ENCODE measurements at places on chromosomes 3 and 15.

- DNase-seq: no peak
Observed at GRCh38 chr3:78285032-78285728, 1245.3 kb downstream of the ROBO2 start.

- DNase-seq: no peak
Observed at GRCh38 chr3:56488812-56489600, 20.7 kb upstream of the ERC2 start.

DNA sequence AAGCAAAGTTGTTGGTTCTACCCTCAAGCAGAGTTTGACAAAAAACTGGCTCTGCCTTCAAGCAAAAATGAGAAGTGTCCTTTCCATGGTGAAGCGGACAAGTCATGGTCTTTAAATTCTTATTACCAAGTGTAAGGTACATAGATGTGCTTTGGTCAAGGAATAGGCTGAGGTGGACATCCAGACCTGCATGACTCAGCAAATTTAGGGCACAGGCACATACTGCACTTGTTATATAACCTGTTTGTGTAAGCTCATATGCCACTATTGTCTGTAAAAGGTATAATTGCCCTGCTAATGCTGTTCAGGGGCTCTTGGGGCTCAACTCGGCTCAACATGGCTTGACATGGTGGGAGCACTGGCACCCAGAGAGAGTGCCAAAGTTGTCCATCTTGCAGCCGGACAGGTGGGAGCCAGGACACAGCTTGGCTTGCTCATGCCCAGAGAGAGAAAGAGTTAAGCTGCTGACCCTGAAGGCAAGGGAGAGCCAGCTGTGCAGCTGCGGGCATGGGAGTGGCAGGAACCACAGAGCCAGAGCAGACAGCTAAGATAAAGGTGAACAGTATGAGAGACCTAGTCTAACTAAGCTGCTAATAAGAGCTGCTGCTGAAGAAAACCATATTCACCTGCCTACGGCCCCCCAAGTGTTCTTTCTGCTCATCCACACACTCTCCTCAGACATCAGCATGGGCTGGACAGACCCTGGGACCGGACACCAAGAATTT, 17.7 kb downstream of the MCCC1 start:
- DNase-seq: no peak

- DNase-seq: no peak
Observed at GRCh38 chr15:41967506-41968206, 4.7 kb downstream of the EHD4 start.

GRCh38 chr3:56956906-56957305, 103.6 kb upstream of the SPATA12 start:
- DNase-seq: no peak

DNA sequence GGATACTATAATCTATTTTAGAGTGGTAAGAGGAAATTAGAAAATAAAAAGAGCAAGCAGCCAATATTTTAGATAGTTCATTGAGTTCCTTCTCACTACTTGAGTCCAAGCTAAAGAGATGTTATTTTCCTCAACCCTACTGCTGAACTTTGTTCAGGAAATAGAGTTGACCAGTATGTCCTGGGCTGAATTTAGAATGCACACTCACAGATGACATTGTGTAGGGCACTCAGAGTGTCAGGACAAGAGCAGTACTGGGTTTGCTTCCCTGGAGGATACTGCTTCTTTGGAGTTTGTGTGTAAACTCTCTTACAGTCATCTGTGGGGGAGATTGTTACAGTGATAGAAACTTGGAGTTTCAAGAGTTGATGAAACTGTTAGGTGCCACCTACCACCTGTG, 80.0 kb upstream of the AGBL1 start:
- no peak for DNase-seq

GRCh38 chr15:40489274-40490175, 18.7 kb downstream of the CHST14 start:
- DNase-seq: no peak

DNA sequence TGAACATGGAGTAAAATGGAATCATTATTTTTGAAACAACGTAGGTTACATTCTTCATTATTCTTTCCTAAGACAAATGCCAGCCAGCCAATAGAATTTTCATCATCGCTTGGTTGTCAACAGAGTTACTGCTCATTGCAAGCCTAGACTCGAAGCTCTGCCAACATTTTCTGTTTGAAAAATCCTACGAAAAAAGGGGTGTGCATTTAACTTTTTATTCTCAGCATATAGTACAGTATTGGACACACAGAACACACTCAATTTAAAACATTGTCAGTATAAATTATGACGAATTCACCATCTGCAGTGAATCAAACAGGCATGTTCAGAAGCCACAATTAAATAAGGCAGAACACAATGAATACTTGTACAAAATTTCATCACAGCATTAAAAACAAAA, 232.1 kb downstream of the NR1D2 start:
- DNase-seq: no peak

DNA sequence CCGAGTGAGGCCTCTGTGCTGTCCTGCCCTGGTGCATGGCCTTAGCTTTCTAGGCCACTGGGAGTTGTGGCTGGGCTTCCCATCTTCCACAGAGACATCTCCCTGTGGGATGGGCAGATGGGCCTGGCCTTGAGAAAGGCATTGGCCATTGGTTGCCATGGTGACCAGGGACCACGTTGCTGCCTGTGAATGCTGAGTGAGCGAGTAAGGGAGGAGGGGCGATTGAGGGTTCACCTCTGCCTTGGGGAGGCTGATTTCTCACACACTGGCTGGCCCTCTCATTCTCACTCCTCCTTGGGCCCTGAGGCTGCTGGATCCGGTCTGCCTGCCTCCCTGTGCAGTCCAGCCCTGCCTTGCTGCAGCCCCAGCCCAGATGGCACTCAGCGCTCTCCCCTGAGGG, 26.4 kb upstream of the DOCK3 start:
- DNase-seq: no peak

DNA sequence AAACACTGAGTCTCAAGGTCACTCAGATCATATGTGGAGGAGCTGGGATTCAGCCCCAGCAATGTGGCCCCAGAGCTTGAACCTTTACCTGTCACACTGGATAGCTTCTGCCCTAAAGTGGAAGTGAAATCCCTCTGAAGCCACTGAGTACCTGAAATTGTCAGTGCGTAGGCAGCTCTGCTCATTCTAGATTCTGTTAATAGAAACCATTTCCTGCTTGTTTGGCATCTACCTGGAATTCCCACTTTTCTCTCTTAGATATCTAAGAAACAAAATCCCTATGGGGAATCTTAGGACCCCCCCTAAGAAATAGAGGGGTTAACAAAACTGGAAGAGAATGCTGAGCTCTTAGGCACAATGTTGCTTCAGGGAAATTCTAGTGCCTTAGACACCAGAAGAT, 29.8 kb downstream of the FBXL22 start:
- DNase-seq: no peak

- DNase-seq: no peak
Observed at GRCh38 chr3:10901296-10901945, 85.4 kb downstream of the SLC6A11 start.

DNA sequence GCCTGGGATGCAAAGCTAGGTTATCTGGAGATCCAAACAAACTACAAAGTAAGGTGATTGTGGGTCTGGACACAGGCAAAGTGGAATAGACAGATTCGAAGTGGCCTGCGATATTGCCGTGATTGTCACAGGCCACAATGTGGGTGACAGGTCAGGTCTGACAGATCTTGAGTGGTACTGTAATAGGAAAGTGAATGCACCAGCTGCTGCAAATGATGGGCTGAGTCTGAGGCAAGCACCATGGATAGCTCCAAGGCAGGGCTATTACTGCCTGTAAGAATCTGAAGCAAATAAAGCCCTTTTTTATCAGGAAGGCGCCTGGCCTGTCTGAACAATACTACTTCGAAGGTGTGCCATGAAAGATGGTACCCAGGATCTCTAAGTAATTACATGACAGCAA, 10.0 kb downstream of the ARMC8 start:
- no peak for DNase-seq

DNA sequence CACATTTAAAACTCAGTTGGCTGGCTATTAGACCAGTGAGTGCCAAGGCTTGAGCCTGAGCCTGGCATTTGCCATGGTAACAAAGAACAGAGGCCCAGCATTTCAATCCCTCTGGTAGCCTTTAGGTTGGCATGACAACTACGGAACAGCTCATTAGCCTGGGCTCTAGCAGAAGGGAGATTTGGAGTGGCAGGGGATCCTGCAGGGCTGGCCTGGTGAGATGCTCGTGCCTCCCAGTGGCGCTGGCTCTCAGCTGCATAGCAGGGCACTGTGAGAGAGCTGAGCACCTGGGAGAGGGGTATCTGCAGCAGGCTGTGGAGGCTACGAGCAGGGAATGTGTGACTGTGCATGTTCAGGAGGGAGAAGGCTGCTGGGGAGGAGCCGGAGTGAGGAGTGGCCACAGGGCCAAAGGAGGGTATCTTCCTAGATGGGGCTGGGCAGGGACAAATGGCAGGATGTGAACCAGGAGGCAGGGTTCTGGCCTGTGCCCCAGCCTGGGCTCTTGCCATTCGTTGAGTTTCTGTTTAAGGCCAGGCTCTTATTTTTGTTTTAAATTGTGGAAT, 5.6 kb upstream of the ABTB1 start:
- DNase-seq: no peak

DNA sequence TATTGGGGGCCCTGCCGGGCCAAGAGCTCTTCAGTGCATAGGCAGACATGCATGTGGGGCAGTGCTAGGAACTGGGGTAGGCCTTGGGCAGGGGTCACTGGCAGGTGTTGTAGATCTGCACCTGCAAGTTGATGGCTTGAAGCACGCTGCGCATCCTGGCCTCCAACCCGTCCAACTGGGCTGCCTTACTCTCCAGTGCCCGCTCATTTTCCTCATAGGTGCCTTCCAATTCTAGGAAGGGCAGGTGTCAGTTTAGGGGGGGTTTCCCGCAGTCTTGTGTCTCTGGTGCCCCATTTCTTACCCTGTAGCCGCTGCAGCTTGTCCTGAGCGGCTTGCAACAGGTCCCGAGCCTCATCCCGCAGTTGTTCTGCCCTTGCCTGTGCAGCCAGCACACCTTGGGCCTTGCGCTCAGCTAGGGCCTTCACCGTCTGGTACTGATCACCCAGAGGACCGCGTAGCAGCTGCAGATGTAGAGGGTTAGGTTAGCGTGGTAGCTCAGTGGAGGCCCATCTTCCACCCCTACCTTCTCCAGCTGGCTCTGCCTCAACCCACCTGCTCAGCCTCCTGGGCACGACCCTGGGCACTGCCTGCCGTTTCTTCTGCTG, 611 bp upstream of the USP19 start:
- DNase-seq: no peak

DNA sequence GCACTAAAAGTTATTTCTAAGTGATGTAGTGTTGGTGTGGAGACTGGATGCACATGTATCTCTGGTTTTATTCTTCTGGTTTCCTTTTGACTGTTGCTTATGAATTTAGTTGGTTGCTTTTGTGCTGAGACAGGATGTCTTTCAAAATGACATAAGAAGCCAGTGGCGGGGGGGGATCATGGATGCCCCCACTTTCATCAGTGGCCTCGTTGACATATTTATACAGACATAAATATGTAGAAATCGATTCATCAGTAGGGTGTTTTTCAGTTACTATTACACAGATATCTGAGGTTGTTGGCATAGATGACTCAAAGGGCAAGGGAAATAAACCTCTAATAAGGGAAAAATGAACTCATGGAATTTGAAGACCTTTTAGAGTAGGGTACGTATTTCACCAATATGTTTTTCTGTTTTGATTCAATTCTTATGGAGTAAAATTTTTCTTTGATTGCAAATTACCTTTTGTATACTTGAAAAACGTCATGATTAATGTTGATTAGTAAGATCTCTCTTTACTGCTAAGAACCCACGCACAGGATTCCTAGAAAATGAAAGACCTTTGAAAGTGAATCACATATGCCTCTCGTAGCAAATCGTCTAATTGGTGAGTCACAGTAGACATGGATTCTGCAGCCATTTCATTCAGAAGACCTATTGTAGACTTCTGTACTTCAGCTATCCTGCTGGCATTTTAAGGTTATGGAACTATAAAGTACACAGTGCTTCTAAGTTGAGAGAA, 97.4 kb upstream of the RBMS3 start:
- DNase-seq: peak; percentile 54

DNA sequence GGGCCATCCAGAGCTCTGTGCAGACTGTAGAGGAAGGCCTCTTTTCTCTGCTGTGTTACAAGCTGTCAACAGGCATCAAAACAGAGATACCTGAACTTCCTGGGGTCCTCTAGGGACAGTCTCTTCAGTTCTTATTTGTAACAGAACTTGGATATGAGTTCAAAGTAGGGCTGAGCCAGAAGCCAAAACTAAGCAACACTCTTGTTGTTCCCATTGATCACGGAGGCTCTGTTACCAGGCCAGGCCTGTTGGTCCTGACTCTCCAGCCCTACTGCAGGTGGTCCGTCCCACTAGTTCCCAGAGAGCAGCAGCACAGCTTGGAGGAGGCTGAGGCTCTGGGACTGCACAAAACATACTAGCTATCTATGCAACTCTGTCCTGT, 13.1 kb upstream of the AHSG start:
- no peak for DNase-seq

DNA sequence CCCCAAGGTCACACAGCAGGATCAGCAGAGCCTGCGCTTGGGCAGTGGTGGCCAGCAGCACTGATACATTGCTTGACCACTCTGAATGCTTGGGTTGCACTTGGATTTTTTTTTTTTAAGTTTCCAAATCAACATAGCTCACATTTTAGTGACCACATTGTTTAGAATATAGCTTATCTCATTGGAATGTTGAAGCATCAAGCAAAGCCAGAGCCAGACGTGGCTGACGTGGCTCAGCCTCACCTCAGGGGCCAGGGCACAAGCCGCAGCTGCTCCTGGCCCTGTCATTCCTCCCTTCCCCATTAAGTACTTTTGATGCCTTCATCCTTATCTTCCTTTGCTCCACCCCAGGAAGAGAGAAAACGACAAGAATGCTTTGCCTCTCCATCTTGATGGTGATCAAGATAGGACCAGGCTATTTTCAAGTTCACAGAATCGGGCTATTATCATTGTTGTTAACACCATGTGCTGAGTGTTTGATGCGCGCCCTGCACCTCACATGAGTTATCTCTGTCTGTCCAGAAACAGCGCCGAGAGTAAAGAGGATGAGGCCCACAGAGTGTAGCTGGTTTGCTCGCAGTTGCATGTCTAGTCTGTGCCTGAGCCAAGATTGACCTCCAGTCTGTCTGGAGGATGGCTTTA, 75.8 kb downstream of the AAGAB start:
- no peak for DNase-seq

DNA sequence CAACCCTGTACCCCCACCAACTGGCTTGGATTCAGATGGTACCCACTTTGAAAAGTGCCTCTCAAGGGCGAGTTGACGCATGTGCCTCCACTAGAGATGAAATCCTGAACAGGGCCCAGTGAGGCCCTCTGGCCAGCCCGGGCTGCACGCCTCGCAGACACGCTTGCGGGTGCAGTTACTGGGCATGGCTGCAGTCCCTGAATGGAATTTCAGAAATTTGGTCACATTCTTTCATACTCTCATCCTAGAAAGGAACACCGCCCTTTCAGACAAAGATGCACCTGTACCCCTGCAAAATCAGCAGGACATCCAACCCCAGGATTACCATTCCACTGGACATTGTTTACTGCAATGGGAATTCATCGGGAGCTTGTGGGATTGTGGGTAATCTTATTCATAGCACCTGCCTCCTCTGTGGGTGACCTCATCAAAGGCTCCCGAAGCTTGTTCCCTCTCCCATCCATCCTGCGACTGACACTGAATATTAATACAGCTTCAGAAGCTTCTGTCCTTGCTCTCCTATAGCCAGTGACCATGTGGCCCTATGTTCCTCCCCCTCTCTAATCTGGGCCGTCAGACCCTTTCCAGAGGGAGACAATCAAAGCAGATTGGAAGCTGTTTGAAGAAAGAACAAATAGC, 42.5 kb upstream of the TPM1 start:
- no peak for DNase-seq

GRCh38 chr15:31295658-31296057, 31.0 kb upstream of the KLF13 start:
- DNase-seq: no peak
